Left ventricle myocardium superior (tissue), 1 donor: ENCODE measurements at places on chromosomes 2 and 18. TPM values are rescaled to one million over a fixed set of nuclear protein-coding genes. Genes with fewer than 3 reads are reported as not detected.

STARD6 gene
- total RNA-seq: not detected

DNA sequence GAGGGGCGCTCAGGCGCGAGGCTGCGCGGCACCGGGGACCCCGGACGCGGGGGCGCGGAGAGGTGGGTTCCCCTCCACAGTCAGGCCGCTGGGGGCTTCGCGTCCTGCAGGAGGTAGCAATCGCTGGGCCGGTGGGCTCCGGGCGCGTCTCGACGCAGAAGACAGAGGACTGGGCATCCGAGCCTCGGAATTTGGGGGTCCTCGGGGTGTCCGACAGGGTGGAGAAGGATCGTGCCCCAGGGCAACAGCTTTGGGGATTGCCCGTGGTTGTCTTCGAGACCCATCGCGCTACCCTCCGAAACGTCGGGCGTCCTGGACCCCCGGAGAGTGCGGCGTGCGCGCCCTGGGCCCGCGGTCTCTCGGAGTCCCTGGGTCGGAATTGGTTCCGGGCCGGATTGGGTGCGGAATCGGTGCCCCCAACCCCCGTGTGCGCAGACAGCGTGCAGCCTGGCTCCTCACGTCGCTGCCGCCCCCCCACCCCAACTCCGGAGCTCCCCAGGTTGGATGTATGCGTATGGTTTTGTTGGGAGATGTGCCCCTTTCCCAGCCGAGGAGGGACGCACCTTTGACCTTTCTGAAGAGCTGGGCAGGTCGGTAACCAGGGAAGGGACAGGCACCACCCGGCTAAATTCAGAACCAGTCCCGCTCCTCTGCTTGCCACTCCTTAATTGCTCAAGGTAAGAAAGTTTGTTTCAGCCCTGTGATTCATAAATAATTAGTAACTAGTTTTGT is 750 bp downstream of the NPAS2 start:
- peak; percentile 40 for DNase-seq

DNA sequence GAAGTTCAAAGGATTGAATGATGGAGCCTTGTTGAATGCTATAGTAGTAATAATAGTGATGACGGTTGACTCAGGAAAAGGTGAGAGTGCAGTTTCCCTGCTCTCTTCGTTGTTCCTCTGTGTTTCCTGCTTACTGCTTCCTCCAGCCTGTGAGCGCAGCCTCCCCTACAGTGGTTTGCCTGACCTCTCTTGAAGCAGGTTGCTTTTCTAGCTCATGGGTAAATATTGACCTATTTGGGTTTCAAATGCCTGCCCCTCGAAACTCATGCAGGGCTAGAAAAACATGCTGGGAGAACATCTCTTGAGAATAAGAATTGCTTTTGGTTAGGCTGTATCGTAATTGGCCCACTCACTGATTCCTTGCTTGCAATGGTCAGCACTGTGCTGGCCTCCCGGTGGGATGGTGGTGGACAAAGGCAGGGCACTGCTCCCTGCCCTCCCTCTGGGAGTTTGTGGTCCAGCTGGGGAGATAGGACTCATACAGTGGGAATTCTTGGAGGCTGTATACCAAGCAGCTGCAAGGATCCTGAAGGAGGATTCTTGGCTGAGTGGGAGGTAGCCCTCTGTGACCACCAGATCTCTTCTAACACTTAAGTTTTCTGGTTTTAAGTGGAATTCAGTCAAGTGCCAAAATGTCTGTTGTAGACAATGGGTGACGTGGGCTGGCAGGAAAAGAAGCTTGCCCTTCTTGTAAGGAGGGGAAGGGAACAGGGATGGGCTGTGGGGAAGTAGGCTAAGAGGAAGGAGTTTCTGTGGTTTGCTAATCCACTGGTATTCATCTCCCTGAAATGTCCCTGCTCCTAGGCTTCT is 5.4 kb upstream of the RNF181 start:
- DNase-seq: peak; percentile 50

- no peak for DNase-seq
Observed at GRCh38 chr18:7301094-7301493, 70.2 kb downstream of the LRRC30 start.

TMEM163 gene
- total RNA-seq: 0.40 TPM

MBP gene
- 32.7 TPM for total RNA-seq

- no peak for DNase-seq
Observed at GRCh38 chr2:183243758-183244157, 119.5 kb downstream of the NUP35 start.

MC4R gene
- total RNA-seq: not detected

DNA sequence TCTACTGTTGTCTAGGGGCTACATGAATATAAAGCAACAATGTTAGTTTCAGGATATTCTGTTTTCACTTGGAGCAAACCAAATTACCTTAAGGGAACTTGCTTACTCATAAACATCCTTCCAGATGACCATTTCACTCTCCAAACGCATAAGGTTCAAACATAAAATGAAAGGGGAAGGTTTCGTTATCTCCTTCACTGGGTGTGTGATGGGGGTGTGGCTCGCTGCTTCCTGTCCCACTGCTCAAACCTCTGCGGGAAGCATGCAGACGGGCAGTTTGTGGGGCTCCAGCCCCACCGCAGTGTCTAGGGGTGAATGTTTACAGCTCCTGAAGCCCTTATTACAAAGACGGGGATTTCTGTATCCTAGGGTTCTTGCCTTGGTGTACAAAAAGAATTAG is 1310.9 kb upstream of the TMEFF2 start:
- no peak for DNase-seq

HOXD10 gene
- not detected for total RNA-seq

GRCh38 chr2:72326759-72327158 is 179.1 kb upstream of the CYP26B1 start:
- no peak for DNase-seq

DNA sequence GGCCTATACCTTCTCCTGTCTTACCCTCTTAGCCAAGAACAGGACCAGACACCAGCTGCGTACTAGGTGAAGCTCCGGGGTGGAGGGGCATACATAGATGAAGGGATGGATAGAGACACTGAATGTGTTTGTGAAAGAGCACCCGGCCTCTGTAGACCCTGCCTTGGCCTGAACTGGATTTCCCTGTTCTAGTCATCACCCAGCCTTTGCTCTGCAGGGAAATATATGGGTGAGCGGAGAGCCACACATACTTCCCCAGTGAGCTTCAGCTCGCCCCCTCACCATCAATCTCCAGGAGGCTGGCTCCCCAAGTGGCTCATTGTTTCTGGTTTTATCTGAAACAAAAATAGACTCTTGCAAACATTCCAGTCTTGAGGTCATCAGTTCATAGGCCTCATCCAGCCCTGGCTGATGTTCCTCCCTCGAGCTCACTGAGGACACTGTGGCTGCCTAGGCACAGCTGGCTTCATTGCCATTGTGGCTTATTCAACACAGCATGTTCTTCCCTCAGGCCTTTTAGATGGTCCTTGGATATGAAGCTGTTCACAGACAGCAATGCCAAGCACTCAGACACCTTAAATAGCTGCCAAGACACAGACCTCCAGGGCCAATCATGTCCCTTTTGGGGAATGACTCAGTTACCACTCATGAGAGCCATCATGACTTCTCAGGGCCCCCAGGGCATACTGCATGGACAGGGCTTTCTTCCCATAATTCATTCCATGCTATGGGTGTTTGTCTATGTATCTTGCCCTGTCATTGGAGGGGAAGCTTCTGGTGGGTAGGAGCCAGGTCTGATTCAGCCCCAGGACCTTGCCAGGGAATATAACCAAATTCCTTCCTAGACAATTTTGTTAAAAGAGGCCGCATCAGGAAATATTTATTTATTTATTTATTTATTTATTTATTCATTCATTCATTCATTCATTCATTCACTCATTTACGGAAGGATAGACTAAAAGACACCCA is 82.4 kb downstream of the TTC32 start:
- no peak for DNase-seq

ABCG8 gene
- total RNA-seq: not detected

DNA sequence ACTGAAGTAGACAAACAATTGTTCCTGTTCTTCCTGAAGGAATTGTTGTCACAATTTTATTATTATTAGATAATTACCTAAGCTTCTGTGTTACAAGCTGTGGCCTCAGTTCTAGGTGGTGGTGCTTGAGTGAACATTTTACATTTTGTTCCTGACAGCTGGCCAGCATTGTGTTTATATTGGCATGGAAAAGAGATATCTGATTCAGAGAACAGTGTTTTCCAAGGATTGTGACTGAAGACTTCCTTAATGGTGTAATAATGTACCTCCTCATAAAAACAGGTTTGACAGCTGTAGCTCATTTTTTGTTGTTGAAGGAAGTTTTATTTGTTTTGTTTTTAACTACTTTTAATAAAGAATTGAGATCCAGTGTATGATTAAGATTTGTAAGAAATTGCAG is 95.2 kb downstream of the EPB41L5 start:
- no peak for DNase-seq

- DNase-seq: no peak
Observed at GRCh38 chr2:191691898-191692297, 14.0 kb downstream of the NABP1 start.

GRCh38 chr2:136136931-136137330 is 19.0 kb upstream of the CXCR4 start:
- no peak for DNase-seq

SAG gene
- not detected for total RNA-seq

DNA sequence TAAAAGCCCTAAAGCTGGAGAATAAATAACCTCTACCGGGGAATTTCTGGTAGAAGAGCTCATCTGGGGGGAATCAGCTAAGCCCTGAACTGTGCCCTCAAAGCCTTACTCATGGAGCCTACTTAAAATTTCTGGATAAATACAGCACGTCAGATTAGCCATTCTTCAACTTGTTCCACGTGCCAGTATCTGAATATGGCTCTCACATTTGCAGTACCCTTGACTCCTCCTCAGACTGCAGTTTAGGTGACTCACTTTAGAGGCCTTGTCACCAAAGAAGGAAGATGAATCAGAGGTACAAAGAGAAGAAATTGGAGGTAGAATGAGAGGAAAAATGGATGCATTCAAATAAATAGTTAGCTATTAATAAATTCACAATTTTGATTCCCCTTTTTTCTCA is 34.6 kb upstream of the POTEC start:
- no peak for DNase-seq

DNA sequence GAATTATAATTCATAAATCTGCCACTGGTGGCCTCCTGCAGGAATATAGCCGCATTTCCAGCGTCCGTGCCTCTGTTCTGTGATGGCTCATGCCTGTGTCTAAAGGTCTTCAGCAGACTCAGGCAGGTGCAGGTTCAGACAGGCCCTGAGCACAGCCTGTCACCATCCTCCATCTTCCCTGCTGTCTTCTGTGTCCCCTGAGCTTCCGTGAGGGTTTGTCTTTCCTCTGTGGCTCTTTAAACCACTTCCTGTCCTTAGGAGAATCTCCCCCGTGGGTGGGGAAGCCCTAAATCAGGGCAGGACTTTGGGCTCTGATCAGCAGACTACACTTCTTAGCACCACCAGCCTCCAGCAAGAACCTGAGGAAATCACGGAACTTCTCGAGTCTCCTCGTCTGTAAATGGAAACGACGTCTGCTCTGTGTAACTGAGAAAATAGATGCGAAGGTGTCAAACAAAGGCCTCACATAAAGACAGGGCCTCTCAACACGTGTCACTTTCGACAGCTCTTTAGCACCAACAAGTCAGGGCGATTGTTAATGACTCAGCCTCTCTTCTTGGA is 24.1 kb upstream of the NFATC1 start:
- DNase-seq: no peak

KCNG2 gene
- total RNA-seq: not detected

RTTN gene
- 6.8 TPM for total RNA-seq

GRCh38 chr2:114614592-114614991 is 172.2 kb downstream of the DPP10 start:
- DNase-seq: no peak

DNA sequence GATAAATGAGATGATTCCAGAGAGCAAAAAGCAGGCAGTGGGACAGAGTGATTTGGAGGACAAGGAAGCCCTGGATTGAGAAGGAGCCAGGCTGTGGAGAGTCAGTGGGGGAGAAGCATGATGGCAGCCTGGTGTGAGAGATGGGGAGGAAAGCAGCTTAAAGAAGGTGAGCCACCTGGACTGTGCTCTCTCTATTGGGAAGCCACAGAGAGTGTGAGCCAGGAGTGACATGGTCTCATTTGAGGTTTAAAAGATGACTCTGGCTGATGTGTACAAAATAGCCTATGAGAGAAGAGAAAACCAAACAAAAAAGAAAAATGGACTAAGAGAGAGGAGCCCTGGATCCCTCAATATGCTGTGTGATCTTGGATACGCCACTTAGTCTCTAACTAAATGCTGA is 12.9 kb upstream of the EPAS1 start:
- no peak for DNase-seq

GRCh38 chr2:100365434-100365833 is 43.1 kb upstream of the LONRF2 start:
- no peak for DNase-seq

DNA sequence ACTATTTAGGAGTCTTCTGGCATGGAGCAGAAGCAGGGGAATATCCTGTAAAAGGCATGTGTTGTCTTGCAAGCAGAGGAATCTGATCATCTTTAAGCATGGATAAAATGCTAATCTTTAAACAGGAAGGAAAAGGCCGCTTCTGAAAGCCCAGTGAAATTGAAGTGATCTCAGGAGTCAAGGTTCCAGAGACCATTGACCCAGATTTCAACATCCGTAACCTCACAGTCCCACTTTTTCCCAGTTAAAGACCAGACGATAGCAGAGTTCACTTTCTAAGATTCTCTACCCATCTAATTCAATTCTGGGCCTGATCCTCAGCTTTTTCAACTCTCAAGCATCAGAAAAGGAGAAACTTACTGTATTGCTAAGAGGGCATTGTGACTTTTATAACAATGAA is 332.2 kb upstream of the LRP1B start:
- no peak for DNase-seq

HOXD13 gene
- not detected for total RNA-seq

- DNase-seq: no peak
Observed at GRCh38 chr2:160194946-160195345, 5.1 kb downstream of the ITGB6 start.

DNA sequence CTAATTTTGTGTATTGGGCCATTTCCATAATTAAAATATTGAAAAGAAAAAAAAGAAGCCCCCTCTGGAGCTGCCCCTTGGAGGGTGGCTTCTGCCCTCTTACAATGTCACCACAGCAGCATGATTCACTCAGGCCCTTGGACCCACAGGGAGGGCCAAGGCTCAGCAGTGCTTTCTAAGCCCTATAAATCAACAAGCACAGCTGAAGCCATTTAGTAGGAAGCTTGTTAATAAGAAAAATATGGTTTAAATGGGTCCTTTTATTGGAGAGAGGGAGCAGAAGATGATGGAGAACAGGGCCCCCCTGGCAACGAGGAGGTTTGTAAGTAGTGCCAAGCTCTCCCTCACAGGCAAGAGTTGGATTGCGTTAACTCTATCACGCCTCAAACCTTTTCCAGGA is 107.6 kb upstream of the FZD7 start:
- no peak for DNase-seq

- DNase-seq: no peak
Observed at GRCh38 chr2:171225302-171225980, 64.7 kb upstream of the TLK1 start.

DNA sequence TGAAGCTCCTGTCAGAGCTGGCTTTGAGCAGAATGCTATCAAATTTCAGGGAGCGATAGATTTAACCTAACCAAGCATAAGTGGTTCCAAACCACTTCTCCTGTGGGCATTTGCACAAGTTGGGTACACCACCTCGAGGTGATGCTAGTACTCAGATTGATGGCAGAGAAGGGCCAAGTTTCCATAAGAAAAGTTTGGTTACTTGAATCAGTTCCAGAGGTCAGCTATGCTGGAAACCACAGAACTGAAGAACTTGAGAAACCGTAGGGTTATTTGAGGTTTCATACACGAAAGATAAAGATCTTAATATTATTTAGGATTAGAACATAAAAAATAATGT is 238.2 kb upstream of the SOX11 start:
- no peak for DNase-seq
